ENCODE measurements at places on chromosomes 4 and X.

DNA sequence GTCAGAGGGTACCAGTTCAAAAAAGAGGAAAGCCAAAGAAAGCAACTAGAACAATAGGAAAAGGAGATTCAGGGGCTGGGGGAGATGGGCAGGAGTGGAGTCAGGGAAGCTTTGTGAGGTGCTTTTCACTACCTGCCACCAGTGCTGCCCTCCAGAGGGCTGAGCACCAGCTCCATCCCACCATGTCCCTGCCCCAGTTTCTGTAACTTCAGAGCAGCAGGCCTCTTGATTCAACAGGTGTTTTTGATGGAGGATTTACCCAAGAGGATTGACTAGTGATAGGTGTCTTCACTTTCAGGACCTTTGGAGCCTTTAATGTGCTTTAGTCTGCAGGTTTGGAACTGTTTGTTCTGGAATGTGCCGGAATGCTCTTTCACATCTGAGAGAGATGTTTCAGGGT is 12.1 kb downstream of the KIT start:
- DNase-seq, result no peak

DNA sequence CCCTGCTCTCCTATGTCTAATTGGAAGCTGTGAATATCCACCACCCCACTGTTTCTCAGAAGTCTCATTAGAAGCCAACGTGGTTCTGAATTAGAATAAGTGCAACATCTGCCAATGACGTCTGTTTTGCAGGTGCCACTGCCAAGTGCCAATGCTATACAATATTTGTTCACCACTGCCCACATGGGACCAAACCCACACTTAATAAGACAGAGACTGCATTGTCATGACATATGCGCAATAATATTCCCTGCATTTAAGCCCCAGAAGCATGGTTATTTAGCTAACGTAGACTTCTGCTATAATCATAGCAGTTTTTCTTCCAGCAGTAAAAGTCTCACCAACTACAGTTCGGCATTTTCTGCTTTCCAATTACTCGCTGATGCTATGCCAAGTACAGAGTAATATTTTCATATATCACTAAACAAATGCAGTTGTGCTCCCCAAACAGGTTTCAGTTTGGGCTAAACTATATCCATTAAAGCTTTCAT is 262.5 kb upstream of the PCDH18 start:
- DNase-seq, result no peak

- no peak for DNase-seq
Measured at GRCh38 chr4:98775672-98776071, 117.3 kb upstream of the TSPAN5 start.

DNA sequence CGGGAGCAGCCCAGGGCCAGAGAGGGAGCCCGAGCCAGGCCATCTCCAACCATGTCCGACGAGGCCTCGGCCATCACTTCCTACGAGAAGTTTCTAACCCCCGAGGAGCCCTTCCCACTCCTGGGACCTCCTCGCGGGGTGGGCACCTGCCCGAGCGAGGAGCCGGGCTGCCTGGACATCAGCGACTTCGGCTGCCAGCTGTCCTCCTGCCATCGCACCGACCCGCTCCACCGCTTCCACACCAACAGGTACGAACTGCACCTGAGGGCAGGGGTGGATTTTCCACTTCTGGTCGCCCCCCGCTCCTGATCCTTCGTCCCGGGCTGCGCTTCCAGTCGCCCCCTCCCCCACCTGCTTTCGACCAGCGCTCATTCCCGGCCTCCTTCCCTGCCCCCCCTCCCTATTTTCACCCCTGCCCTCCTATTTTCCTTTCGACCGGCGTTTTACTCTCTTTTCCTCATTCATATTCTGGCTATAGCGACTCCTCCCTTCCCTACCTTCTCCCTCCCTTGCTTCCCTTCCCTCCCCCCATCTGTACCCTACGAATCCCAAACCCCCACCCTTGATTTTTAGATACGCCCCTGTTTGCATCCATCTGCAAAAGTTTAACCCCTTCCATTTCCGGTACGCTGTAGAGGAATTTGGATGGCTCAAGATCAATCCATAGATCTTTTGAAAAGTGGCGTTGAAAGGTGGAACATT is 633 bp downstream of the FAM199X start:
- DNase-seq, result no peak

- no peak for DNase-seq
Measured at GRCh38 chrX:871626-872025, 241.0 kb downstream of the SHOX start.

- no peak for DNase-seq
Measured at GRCh38 chrX:132165651-132166050, 37.8 kb upstream of the FRMD7 start.

GRCh38 chr4:11777447-11777846 is 348.8 kb upstream of the HS3ST1 start:
- DNase-seq, result no peak

DNA sequence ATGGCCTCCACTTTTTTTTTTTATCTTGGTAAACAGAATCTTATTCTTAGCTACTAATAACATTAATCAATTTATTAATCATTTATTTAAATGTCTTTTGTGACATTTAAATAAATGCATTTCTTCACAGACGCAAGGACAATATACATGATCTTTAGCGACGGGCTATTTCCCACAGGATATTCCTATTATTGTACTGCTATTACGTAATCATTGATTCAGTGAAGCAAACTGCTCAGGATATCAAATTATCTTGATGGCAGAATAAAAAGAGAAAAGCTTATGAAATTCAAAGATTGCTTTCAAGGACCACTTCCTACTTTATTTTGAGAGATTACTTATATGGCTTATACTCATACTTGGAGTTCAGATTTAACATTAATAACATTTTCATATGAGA is 114.1 kb downstream of the FAM9B start:
- no peak for DNase-seq

DNA sequence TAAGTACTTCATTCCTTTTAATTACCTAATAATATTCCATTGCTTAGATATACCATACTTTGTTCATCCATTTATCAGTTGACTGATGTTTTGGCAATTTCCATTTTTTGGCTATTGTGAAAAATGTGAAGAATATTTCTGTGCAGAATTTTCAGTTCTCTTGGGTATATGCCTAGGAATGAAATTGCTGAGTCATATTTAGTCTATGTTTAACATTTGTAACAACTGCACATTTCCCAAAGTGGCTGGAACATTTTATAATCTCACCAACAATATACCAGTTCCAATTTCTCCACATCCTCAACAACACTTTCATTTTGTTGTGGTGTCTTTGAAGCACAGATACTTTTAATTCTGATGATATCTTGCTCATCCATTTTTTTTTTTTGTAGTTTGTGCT is 215.5 kb downstream of the PDGFC start:
- DNase-seq, result no peak

DNA sequence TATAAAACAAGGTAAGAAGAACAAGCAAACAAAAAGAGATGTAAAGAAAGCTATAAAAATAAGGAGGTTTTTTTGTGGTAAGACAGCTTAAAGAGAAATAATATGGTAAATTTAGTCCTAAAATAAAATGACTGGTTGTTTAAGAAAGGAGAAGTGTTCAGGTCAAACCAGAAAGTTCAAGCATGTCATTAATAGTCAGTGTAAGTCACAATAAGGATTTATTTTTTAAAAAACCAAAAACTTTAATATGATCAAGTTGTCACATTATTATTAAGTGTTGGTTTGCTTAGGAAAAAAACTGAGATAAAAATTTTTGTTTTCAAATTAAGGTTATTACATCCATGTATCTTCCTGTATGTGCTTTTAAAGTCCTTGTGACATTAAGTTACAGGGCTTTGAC is 19.1 kb downstream of the ASIC5 start:
- DNase-seq, result no peak

DNA sequence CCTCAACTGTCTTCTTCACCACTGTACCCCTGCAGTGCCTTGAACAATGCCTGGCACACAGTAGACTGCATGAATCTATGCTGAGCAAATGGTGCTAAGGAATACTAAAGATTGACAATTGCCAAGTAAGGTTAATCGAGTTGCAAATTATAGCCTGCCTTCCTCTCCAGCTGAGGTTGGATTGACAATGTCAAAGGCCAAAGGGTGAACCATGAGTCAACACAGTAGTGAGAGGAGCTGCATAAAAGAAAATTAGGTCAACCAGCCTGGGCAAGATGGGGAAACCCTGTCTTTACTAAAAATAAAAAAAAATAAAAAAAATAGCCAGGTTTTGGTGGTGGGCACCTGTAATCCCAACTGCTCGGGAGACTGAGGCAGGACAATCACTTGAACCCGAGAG is 97.1 kb upstream of the BMPR1B start:
- DNase-seq, result no peak

- DNase-seq, result no peak
Measured at GRCh38 chr4:38560340-38560739, 103.7 kb upstream of the KLF3 start.

DNA sequence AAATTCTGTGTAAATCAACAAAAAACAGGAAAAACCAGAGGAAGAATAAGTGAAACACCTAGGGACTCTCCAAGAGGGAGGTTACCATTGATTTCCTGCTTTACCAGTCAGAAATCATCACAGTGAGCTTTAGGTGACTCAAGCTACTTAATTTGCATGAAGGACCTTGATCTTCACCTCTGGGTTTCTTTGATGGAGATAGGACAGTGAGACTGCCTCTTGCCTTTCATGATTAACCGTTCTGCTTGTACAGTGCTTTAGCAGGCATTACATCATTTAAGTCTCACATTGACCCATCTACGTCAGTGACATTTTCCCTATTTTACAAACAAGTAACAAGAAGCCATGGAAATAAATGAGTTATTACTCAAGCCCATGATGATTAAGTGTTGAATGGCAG is 3.4 kb upstream of the GK start:
- no peak for DNase-seq

- DNase-seq, result no peak
Measured at GRCh38 chr4:7788694-7789425, 150.8 kb downstream of the AFAP1 start.

DNA sequence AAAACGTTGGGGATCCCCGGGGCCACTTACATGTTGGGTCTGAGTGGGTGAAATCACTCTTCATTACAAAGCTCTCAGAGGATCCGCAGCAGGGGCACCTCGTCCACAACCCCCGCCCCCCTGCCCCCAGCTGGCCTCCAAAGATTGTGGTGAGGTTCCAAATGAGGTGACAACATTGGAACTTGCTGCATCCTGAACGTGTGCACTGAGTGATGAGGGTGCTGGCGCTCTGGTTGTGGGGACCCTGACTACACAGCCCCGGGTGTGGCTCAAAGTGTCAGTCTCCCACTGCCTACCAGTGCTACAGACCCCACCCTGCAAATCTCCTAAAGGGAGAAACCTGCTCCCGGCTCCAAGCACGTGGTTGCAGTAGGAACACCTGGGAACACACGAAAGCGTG is 111.9 kb downstream of the PHKA2 start:
- DNase-seq, result no peak

- no peak for DNase-seq
Measured at GRCh38 chrX:148577741-148578140, 77.3 kb downstream of the AFF2 start.

- peak; percentile 1 for DNase-seq
Measured at GRCh38 chr4:79294064-79294463, 31.8 kb downstream of the NAA11 start.

GRCh38 chr4:955161-955921 is 18.0 kb downstream of the DGKQ start:
- no peak for DNase-seq

DNA sequence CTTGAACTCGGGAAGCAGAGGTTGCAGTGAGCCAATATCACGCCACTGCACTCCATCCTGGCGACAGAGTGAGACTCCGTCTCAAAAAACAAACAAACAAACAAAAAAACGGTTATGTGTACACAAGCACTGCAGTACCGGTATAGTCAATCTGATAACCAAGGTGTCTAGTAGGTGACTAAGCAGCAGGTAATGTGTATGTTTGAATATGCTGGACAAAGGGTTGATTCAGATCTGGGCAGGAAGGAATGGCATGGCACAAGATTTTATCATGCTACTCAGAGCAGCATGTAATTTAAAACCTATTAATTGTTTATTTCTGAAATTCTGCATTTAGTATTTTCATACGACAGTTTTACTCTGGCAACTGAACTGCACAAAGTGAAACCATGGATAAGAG is 41.7 kb downstream of the MAGEC1 start:
- no peak for DNase-seq

DNA sequence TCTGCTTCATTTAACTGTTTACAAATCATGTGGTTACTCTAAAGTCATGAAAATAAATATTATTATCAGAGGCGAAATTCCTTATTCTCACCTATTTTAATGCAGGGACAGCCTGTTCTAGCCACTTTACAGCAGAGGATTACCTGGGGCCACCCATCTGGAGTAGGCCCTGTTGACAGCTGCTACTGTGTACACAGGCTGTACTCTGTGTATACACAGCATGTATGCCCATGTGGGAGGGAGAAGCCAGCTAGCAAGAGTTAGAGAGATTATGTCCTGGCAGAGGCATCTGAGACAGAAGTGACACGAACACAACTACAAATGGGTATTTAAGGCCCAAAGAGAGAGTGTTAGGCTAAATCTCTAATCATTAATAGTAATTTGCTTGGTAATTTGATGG is 62.1 kb downstream of the GPRIN3 start:
- no peak for DNase-seq

- no peak for DNase-seq
Measured at GRCh38 chrX:23398570-23398969, 63.9 kb downstream of the PTCHD1 start.

DNA sequence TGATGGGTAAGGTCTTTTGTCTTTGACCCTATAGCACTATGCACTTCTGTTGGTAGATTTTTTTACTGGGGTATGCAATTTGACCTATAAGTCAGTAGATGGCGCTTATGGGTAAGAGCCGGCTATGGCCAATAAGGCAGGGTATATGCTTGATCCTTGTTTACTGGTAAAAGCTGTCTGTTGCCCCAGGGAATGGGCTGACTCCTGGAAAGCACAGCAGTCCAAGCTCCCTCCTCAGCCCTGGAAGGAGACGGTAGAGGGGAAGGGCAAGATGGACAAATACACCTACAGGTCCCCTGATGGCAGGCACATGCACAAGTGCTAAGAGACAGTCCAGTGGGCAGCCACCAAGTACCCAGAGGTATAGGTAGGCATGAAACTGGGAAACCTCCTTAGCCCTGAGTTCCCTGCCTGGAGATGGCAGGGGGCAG is 63.7 kb downstream of the ADAMTS3 start:
- DNase-seq, result peak; percentile 25

GRCh38 chrX:112822892-112823291 is 17.7 kb downstream of the AMOT start:
- DNase-seq, result no peak

GRCh38 chrX:154546354-154547244 is at the start of gene G6PD:
Gene G6PD (minus strand): TSS chrX:154546846. CDS start chrX:154546155, 691 bp downstream.
- no peak for DNase-seq

GRCh38 chr4:183986971-183987946 is 82.2 kb downstream of the STOX2 start:
- peak; percentile 72 for DNase-seq

DNA sequence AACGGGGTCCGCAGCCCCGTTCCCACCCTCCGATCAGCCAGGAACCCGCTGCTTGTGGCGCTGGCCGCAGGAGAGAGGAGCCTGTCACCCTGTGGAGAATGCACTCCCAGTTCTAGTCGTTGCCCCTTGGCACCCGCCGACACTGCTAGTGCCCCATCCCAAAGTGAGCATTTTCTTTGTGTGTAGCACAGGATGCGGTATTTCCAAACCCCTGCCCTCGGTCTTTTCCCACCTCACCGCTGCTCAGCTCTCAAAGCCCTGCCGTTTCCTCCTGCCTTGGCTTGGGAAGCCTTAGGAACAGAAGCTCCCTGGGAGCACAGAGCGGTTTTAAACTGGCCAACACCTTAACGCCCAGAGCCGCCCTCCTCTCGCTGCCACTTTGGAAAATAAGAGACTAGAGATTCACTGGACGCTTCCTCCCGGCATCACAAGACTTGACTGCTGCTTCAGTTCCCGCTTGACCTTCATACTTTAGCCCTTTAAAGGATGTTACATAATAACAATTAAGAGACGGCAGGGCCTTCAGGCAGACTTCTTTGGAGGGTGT is 772 bp downstream of the CYP4V2 start:
- DNase-seq, result no peak

GRCh38 chr4:171929477-171929876 is 116.3 kb downstream of the GALNTL6 start:
- DNase-seq, result no peak
